ENCODE measurements at places on chromosomes 3 and 15.
A peak's percentile ranks its signal among the peaks of the same experiment; 100 is the strongest.

DNA sequence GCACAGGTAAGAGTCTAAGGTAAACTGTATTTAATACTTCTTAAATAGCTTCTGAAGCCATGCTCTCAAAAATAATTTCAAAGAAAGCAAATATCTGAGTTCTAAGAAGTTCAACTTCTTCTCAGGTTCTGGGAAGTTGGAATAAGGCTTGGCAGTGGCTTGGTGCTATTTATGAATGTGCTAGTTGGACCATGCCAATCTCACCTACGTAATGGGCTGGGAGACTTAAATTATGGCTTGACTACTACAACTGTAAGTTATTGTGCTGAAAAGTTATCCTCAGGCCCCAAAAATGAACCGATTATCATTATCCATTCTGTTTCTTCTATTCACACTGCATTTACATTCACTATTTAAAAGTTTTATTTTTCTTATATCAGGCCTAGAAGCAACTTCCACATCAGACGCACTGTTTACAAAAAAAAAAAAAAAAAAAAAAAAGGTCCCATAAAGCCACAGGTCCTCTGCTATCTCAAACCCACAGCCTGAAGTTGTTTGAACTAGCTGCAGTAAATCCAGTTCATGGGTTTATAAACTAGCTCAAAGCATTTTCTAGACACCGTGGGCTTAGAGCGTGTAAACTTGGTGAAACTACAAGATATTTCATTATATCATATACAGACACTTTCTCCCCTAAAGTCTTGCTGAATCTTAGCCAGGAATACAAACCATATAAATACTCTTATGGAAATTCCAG, 3.4 kb downstream of the LRIG1 start:
- DNase-seq: no peak

DNA sequence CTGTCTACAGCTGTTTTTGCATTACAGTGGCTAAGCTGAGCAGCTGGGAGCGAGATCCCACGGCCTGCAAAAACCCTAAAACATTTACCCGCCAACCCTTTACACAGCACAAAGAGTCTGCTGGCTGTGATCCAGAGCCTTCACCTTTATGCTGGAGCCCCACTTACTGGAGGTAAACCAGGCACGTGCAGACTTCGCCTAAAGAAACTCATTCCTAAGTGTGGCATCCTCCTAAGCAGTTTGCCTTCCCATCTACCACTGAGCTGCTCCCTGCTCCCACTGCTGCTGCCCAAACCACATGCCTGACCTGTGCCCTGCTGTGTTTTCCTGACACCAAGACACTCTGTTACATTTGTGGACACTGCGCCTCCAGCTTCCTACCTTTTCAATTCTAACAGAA, 53.0 kb downstream of the CHSY1 start:
- no peak for DNase-seq

DNA sequence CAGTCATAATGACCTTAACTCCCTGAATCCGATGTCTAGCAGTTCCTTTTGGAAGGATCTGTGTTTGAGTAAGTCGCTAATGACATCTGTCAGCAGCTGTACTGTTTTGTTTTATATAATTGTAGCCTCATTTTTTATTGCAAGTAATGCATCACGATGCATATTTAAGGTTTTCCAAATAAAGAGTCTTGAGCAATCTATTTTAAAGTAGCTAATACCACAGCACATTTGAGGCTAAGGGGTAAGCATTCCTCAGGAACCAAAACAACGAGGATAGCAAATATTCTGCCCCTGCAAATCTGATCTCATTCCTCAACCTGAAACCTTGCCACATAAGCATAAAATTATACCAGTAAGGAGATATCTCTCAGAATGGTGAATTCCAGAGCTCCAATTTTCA, 98.7 kb downstream of the TBC1D5 start:
- DNase-seq: no peak

DNA sequence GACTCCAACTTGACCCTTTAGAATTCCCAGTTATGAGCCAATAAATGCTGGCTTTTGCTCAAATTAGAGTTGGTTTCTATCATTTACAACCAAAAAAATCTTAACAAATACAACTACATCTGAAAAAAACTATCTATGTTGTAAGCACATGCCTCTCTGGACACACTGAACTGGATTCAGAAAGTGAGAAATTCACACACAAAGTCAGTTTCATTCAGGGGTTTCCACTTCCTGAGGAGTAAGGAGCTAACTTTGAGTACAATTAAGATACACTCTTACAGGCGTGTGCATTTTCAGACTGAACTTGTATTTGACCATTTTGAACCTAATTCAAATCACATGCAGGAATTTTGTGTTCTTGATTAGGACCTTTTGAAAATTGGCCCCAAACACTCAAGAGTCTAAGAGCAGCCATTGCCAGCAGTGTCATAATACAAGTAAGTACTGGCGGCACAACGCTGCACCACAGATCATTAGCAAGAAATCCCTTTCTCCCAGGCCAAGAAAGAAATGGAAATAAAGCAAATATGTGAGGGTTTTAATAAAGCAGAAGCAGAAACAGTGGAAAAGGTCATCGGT, 31.2 kb downstream of the LINS1 start:
- DNase-seq: no peak

- no peak for DNase-seq
Measured at GRCh38 chr15:66682865-66683264, 19.2 kb upstream of the SMAD6 start.

DNA sequence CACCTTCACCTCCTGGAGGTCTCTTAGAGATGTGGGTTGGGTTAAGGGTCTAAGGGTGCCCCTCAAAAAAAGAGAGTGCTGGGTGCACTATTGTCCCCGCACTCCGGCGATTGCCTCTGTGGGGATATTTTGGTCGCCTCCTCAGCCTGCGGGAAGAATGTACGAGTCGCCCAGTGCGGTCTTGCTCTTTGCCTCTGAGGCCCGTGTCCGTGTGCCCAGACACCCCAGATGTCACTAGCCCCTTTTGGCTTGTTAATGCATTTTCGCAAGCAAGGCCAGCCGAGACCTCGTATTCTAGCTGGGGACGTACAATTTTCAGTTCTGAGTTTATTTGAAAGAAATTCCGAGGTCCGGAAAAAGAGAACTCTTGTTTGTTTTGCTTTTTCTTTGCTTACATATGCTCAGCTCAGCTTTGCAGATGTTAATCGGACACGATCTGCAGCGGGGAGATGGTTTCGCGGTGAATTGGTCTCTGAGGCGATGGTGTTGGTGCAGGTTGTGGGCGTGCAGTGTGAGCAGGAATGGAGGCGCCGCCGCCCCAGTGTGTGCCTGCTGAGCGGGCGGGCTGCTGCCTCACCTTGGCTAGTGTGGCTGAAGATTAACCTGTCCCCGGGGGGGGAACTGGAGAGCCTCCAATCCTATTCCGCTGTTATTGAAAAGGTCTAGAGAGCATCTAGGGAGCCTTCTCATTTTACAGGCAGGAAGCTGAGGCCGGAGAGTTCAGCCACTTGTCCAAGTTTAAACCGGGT, 1.4 kb downstream of the ST6GAL1 start:
- peak; percentile 87 for DNase-seq

DNA sequence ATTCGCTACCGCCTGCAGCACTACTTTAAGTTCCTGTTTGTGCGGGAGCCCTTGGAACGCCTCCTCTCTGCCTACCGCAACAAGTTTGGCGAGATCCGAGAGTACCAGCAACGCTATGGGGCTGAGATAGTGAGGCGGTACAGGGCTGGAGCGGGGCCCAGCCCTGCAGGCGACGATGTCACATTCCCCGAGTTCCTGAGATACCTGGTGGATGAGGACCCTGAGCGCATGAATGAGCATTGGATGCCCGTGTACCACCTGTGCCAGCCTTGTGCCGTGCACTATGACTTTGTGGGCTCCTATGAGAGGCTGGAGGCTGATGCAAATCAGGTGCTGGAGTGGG, 995 bp downstream of the CHST14 start:
- DNase-seq: peak; percentile 63

- peak; percentile 67 for DNase-seq
Measured at GRCh38 chr3:128763967-128764366, 38.0 kb downstream of the RAB7A start.

DNA sequence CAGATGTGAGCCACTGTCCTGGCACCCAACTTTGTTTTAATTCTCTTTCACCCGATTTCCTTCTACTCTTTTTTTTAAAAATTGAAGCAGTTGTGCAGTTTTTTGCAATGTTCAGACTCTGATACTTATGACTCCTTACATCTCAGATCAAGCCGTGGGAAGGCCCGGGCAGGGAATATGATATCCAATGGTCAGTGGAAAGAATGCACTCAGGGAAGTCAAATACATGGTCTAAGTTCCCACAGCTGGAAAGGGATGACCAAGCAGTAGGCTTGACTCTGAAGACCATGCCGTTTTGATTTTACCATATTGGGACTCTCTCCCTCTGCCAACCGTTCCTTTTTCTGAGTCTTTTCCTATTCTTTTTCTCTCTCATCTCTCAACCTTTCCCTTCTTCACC, 157.2 kb downstream of the RPLP1 start:
- no peak for DNase-seq

- peak; percentile 80 for DNase-seq
Measured at GRCh38 chr3:190566043-190566933, 52.4 kb downstream of the IL1RAP start.

DNA sequence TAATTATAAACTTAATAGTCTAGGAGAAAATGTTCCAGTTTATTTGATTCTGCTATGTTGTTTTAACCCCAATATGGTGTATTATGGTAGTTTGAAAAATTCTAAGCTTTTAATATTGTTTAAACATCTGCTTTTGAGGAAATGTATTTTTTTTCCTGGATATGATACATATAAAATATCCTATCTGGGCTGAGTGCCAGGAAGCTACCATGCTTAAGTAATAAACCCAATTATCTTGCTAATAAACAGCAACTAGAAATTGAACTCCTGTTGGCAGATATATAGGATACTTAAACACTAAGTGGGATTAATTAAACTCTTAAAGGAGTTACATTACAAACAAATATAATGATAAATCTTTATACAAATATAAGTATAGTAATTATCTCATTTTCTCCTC, 293.7 kb upstream of the GRM7 start:
- no peak for DNase-seq

- no peak for DNase-seq
Measured at GRCh38 chr15:92696096-92696495, 40.5 kb upstream of the FAM174B start.

GRCh38 chr15:80978685-80979329, 10.8 kb downstream of the MESD start:
- no peak for DNase-seq

GRCh38 chr3:48090166-48090939, 74.1 kb upstream of the MAP4 start:
- no peak for DNase-seq

GRCh38 chr15:35691891-35692867, 146.2 kb upstream of the DPH6 start:
- DNase-seq: no peak

Measured in activated CD8-positive, alpha-beta memory T cell treated with anti-CD3 and anti-CD28 coated beads, Interleukin-2, amount 50 U/mL, for 48 hours (primary cell).